Frontal cortex (tissue), 4 donors: ENCODE measurements at places on chromosomes 2 and 18. TPM values are rescaled to one million over a fixed set of nuclear protein-coding genes. Genes with fewer than 3 reads are reported as not detected.

The PRKCE gene
- 62.8 TPM for total RNA-seq

The GPAT2 gene
- 2.0 TPM for total RNA-seq

The LGALSL gene
- 66.9 TPM for total RNA-seq

The PDE6D gene
- total RNA-seq: 28.1 TPM

The ZNF396 gene
- total RNA-seq: 4.1 TPM

The POTEC gene
- under 0.01 TPM for total RNA-seq

The ACMSD gene
- not detected for total RNA-seq

The LYG2 gene
- total RNA-seq: not detected

The UGT1A5 gene
- not detected for total RNA-seq

The KCNE4 gene
- total RNA-seq: 2.4 TPM

The CNDP1 gene
- total RNA-seq: under 0.01 TPM

The ANKRD62 gene
- not detected for total RNA-seq

The PCARE gene
- total RNA-seq: not detected

The UGT1A8 gene
- not detected for total RNA-seq

The COL4A3 gene
- under 0.01 TPM for total RNA-seq

The CYTIP gene
- total RNA-seq: 2.9 TPM

The ST6GAL2 gene
- total RNA-seq: 144 TPM

The RFTN2 gene
- total RNA-seq: 22.8 TPM

The QPCT gene
- 22.0 TPM for total RNA-seq

The RASGRP3 gene
- total RNA-seq: 7.7 TPM

The CCDC121 gene
- total RNA-seq: 3.7 TPM

The TEKT4 gene
- total RNA-seq: under 0.01 TPM

The ZSCAN30 gene
- total RNA-seq: 15.5 TPM

The AMER3 gene
- 44.0 TPM for total RNA-seq

The VIT gene
- total RNA-seq: 0.41 TPM

The GPR35 gene
- total RNA-seq: 0.41 TPM

The ABCB6 gene
- 28.1 TPM for total RNA-seq

The ITSN2 gene
- total RNA-seq: 25.3 TPM

The RESP18 gene
- total RNA-seq: 0.82 TPM

The DSG1 gene
- under 0.01 TPM for total RNA-seq

The UGT1A4 gene
- total RNA-seq: not detected

The LIPG gene
- 10.2 TPM for total RNA-seq

The NT5C1B gene
- total RNA-seq: not detected

The INPP5D gene
- total RNA-seq: 1.6 TPM

The GPR155 gene
- total RNA-seq: 14.7 TPM

The LDLRAD4 gene
- total RNA-seq: 60.7 TPM

The VWA3B gene
- total RNA-seq: under 0.01 TPM

The LRP2 gene
- 0.82 TPM for total RNA-seq

The SNED1 gene
- 4.5 TPM for total RNA-seq

The GALNT3 gene
- 3.7 TPM for total RNA-seq

The SRD5A2 gene
- total RNA-seq: not detected

The DOK1 gene
- 3.7 TPM for total RNA-seq

The RBM45 gene
- 26.1 TPM for total RNA-seq

The LYPD6B gene
- total RNA-seq: 4.5 TPM

The SPP2 gene
- not detected for total RNA-seq

The UGT1A3 gene
- total RNA-seq: not detected

The OTOF gene
- 1.6 TPM for total RNA-seq

The SS18 gene
- total RNA-seq: 49.3 TPM

The ALLC gene
- total RNA-seq: under 0.01 TPM

The C1GALT1C1L gene
- under 0.01 TPM for total RNA-seq

The ALPI gene
- total RNA-seq: not detected

The TCF4 gene
- total RNA-seq: 616 TPM

The TTN gene
- 1.6 TPM for total RNA-seq

The RABL2A gene
- 10.6 TPM for total RNA-seq

The OSR1 gene
- 3.7 TPM for total RNA-seq

The THUMPD2 gene
- 11.8 TPM for total RNA-seq

The AGXT gene
- not detected for total RNA-seq
